Osteocyte (in vitro differentiated cells): ENCODE measurements at places on chromosomes 16 and 17. TPM values are rescaled to one million over a fixed set of nuclear protein-coding genes. Genes with fewer than 3 reads are reported as not detected.

The TMEM231 gene
- 8.3 and 8.4 TPM in 2 replicates for total RNA-seq

The BRIP1 gene
- total RNA-seq: 4.6 and 6.0 TPM in 2 replicates

DNA sequence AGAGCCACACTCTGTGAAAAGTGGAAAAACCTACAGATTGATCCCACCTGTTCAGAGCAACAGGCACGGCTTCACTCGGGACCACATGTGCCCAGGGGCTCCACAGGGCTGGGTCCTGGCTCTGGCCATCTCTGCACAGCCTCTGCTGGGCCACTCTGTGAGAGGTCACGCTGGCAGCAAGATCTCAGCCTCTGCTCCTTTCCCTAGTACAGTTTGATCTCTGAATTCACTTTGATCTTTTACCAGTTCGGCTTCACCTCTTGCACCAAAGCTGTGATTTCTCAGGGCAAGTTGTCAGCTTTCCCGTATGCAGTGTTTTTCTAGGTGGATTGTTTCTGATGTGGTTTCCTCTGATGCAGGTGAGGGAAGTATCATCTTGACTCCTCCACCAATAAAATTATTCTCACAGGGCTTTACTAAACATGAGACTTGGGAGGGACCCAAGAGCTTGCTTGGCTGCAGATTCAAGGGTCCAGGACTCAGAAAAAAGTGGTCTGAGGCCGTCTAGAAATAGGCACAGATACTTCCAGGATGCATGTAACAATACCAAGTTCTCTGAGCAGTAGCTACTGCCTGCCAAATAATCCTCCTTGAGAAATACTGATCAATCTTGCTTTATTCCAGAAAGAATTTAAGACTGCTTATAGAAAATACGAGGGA is 24.0 kb upstream of the ALDH3A1 start:
- peak; percentile 68 for DNase-seq

The CACNG4 gene
- 5.6 TPM in 2 replicates for total RNA-seq

GRCh38 chr17:68937890-68938514 is 17.2 kb downstream of the ABCA8 start:
- no peak for DNase-seq

DNA sequence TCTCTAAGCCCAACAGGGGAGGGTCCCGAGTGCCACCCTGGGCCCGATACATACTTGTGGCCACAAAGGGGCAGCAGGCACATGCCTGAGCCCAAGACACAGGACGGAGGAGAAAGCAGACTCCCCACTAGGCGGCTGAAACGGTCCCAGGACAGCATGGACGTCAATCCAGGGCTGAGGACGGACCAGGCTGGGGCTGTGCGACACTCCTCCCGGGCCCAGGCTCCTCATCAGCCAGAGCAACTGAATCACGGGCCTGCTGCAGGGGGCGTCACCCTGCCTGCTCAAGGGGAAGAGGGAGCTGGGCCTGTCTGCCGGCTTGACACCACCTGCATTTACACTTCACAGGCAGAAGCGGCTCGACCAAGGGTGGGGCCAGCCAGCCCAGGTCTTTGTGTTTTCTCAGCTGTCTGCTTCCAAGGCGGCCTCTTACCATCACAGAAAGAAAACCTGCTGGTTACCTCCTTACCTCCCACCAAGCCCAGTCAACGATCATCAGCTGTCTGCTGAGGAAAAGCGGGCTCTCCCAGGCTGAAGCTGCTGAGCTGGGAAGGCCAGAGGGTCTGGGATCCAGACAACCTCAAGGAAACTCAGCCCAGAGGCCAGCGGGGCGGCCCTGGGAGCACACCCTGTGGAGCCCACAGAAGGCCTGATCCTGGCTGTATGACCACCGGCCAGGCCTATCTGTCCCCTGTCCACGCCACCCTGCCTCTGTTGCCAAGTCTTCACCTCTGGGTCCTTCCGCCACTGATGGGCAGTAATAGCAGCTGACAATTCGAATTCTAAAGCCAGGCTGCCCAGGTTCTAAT is 26.4 kb downstream of the KIFC3 start:
- DNase-seq: no peak

The KRTAP9-2 gene
- total RNA-seq: not detected in 2 replicates

- DNase-seq: no peak
Measured at GRCh38 chr17:15220785-15221184, 44.3 kb downstream of the PMP22 start.

The MYL11 gene
- not detected in 2 replicates for total RNA-seq

DNA sequence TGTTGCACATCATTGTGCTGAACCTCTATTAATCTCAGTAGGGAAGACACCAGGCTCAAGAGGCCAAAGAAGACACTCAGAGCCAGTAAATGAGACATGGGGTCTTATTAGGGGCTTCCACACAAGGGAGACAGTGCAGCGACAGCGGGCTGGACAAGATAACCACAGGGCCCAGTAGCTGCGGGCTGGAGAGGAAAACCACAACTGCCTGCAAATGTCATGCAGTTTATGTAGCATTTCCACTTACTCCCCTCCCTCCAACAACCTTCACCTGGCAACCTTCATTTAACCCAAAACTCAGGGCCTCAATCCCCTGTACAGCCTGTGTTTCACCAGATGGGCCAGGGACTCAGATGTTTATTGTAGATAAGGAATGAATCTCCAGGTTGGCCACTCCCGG is 185.6 kb downstream of the UTP18 start:
- DNase-seq: peak; percentile 59

GRCh38 chr16:77273815-77274214 is 74.6 kb downstream of the SYCE1L start:
- DNase-seq: no peak

The VWA3A gene
- total RNA-seq: 0.27 TPM in 1 of 2 replicates, not detected in the other

- DNase-seq: no peak
Measured at GRCh38 chr17:74085434-74085833, 118.0 kb upstream of the RPL38 start.

GRCh38 chr16:88662222-88662842 is 559 bp downstream of the MVD start:
- DNase-seq: no peak

The TBX2 gene
- 24.6 and 25.9 TPM in 2 replicates for total RNA-seq

DNA sequence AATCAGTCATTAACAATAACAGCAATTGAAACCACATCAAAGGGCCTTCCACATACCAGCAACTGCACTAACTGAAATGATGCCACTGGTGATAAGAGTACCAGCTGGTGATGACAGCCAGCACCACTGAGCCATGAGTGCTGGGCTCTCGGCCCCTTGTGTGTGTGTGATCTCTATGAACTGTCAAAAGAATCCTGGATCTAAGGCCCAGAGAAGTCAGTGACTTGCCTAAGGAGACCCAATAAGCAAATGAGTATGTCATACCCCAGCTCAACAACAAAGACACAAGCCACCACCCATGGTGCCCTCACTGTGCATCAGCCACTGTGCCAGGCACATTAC is 220.9 kb downstream of the ZNF423 start:
- DNase-seq: peak; percentile 23

The TBC1D3E gene
- total RNA-seq: not detected in 2 replicates

- no peak for DNase-seq
Measured at GRCh38 chr16:75763204-75763603, 36.9 kb upstream of the CPHXL start.

The GUCY2D gene
- not detected in 2 replicates for total RNA-seq

The DCXR gene
- 69.0 and 71.0 TPM in 2 replicates for total RNA-seq

The KRTAP4-9 gene
- total RNA-seq: not detected in 2 replicates

DNA sequence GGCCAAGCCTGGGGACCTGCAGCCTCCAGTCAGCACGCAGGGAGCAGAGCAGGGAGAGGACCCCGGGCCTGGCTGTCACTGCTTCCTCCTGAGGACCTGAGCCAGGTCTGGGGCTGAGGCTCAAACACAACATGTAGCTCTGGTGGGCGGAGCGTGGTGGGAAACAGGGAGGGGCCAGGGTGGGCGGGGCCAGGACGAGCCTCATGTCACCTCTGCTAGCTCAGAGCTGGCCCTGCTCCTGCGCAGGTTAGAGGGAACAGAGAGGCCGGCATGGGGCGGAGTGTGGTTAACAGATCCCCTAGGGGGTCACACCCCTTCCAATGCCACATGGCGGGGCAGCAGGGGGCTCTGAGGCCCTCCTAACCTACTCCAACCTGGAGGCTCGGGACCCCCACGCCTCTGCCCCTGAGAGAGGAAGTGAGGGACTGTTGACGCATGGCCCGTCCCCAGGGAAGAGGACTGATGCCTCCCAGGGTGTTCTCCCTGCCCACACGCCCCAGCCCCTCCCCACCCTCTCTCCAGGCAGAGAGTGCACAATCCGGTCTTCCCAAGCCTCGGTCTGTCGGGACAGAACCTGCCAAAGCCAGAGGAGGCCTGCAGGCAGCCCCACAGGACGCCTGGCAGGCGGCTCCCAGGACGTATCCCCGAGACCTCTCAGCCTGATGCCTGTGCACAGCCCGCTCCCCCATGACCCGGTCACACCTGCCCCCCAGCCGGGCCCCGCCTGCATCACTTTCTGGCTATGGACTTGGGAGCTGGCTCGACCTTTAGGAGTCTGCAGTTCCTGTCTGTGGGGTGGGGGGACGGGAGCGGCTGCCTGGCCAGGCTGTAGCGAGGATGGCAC is 15.2 kb downstream of the PIEZO1 start:
- no peak for DNase-seq

The LRRC36 gene
- total RNA-seq: not detected in 2 replicates

GRCh38 chr16:11155284-11155806 is 100.7 kb downstream of the SOCS1 start:
- DNase-seq: no peak

DNA sequence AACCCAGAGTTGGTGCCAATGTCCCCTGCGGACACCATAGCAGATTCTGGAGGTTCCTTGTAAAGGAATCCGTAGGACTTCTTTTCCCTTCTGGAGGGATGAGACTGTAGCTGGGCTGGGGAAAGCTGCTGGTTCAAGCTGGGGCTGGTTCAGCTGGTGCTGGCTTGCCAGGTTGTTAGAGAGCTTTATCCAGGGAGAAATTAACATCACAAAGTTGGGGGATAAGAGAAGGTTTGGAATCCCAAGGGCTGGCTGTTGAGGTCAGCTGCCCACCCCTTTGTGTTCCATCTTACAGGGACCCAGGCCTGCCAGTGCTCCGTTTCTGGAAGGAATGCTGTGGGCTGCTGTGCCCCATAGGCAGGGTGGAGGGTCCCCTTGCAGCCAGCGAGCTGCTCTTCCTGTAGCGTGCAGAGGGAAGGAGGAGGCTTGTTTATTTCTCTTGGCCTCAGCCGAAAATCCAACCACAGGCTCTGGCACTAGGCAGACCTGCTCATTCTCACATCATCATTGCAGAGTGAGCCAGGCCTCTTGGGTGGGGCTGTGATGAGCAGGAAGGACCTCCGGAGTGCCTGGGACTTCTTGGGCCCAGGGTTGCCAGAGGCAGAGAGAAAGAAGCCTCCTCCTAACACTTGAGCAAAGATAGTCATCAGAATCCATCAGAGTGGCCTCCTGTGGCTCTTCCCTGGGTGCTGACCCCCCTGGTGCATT is 251.1 kb downstream of the SEC14L1 start:
- peak; percentile 93 for DNase-seq

DNA sequence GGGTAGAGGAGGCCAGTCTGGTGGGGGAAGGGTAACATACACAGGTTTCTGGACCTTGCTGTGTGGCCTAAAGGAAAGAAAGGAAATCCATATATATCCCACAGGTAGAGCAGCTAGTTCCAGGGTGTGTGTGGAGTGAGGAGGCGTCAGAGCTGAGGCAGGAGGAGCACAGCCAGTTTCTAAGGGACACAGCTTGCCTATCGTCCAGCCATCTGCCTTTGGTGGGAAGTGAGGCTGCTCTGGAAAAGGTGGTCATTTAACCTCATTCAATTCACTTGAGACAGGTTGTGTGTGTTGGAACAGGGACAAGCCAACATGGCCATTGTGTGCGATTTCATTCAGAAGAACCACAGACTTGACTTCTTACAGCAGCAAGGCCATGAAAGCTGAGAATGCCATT is 36.9 kb upstream of the ERN1 start:
- DNase-seq: no peak

- no peak for DNase-seq
Measured at GRCh38 chr17:5297245-5297644, 15.2 kb downstream of the RABEP1 start.

The ALOX15B gene
- total RNA-seq: not detected in 2 replicates

GRCh38 chr16:78579020-78579419 is 479.6 kb downstream of the WWOX start:
- no peak for DNase-seq

The SPN gene
- total RNA-seq: not detected in 2 replicates

GRCh38 chr16:67349172-67349571 is 22.6 kb downstream of the LRRC36 start:
- DNase-seq: no peak

GRCh38 chr17:47218896-47219430 is 9.8 kb downstream of the MYL4 start:
- no peak for DNase-seq

DNA sequence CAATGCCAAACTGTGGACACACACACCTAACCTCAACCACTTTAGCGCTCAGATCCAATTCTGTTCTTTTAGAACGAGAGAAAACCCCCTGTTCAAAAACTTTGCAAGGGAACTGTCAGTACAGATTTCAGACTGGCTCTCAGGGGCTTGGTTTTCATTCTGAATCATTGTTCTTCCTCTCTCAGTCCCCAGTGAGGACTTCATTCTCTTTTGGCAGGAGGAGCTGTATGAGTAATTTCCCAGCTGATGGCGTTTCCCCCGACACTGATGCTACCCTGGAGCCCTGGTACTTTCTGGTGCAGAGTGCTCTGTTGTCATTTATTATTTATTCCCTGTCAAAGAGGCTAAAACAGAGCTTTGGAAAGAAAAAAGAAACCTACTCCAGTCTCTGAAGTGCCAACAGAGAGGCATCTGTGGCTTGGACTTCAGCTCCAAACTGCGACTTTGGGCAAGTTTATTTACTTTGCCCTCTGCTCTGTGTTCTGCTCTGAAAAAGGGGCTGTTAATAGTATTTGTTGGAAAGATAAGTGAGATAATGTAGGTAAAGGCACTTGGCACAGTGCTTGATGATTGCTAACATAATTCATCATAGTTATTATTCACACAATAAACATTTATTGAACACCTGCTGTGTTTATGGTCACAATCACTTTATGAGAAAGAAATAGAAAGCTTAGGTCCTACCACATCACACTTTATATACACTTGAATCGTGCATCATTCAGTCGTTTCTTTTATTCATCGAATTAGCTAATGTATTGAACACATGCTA is 28.3 kb downstream of the ETV4 start:
- DNase-seq: no peak

The PLEKHG4 gene
- total RNA-seq: 10.1 and 11.4 TPM in 2 replicates

GRCh38 chr16:30892670-30893416 is 1.0 kb downstream of the BCL7C start:
- DNase-seq: no peak

The TCAP gene
- 0.94 and 1.3 TPM in 2 replicates for total RNA-seq

The KRTAP9-4 gene
- total RNA-seq: not detected in 2 replicates

The FAM171A2 gene
- 26.1 and 26.9 TPM in 2 replicates for total RNA-seq
